ENCODE measurements at places on chromosomes 2 and 18.
A peak's percentile ranks its signal among the peaks of the same experiment; 100 is the strongest.

GRCh38 chr18:60663060-60663989 is 290.8 kb upstream of the MC4R start:
- H3K4me3 ChIP-seq = no peak overlapping the region
- H3K4me1 ChIP-seq = no peaks in the 10 kb centered on the region
- H3K27me3 ChIP-seq = no peaks in the 10 kb centered on the region
- DNase-seq = no peak

- H3K27me3 ChIP-seq = no peaks in the 10 kb centered on the region
- no peak overlapping the region for H3K27ac ChIP-seq
- H3K36me3 ChIP-seq = no peaks in the 10 kb centered on the region
Measured at GRCh38 chr2:241546771-241547498, 11.6 kb upstream of the BOK start.

- no peaks in the 10 kb centered on the region for H3K27me3 ChIP-seq
- no peak for DNase-seq
- no peaks in the 10 kb centered on the region for H3K4me1 ChIP-seq
- H3K27ac ChIP-seq = no peak overlapping the region
- H3K4me3 ChIP-seq = no peak overlapping the region
- no peaks in the 10 kb centered on the region for H3K36me3 ChIP-seq
Measured at GRCh38 chr18:32275221-32275620, 85.4 kb downstream of the MEP1B start.

DNA sequence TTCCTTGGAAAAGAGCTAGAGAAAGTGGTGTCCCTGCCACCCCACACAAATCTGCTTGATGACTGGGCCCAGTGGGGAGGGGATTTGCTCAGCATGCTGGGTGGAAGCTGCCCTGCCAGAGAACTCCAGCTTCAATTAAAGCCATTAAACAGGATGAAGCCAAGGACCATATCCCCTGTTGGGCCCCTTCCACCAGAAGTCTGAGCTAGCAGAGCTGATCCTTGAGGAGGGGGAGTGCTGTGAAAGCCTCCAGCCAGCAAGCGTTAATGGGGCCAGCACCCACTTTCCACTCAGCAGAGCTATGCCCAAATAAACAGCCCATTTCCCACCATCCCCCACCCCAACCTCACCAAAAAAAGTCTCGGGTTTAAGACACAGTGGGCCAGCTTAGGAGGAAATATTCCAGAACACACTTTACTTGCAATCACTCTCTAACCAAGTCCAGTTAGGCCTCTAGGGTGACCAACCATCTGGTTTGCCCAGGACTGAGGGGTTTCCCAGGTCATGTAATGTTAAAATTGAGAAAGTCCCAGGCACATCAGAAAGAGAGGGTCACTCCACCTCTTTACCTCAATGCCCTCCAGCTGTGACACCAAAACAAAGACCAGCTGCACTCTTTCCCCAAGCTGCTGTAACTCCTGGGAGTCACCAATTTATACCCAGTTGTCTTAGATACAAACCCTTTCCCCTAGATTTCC is 132.3 kb downstream of the FOXI3 start:
- H3K27me3 ChIP-seq = no peaks in the 10 kb centered on the region
- no peak overlapping the region for H3K27ac ChIP-seq
- no peaks in the 10 kb centered on the region for H3K4me1 ChIP-seq
- DNase-seq = no peak
- no peak overlapping the region for H3K4me3 ChIP-seq

DNA sequence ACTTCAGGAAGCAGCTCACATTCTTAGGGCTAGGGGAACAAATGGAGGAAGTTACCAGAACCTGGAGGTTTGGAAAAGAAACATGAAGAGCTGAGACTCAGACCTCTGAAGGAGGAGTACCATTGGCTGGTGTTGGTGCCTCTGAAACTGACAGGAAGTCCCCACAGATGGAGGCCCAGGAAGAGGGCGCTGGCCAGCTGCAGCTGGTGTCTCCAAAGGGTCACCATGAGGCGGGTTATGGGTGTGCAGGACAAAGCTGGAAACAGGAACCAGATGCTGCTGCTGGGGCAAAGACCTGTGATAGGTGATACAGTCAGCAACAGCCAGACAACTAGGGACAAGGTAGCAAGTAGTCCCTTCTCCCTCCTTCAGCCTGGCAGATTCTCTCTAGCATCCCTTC is 136.5 kb upstream of the SERPINE2 start:
- no peak overlapping the region for H3K27ac ChIP-seq
- no peaks in the 10 kb centered on the region for H3K36me3 ChIP-seq
- H3K4me3 ChIP-seq = no peak overlapping the region
- H3K4me1 ChIP-seq = no peaks in the 10 kb centered on the region

GRCh38 chr2:32691678-32692077 is 63.8 kb downstream of the TTC27 start:
- H3K4me3 ChIP-seq = no peak overlapping the region
- no peaks in the 10 kb centered on the region for H3K27me3 ChIP-seq
- H3K27ac ChIP-seq = no peak overlapping the region
- H3K36me3 ChIP-seq = peaks cover under 1% of the 10 kb centered on the region

GRCh38 chr2:206572725-206573124 is 69.6 kb upstream of the FAM237A start:
- H3K36me3 ChIP-seq = no peaks in the 10 kb centered on the region
- no peak overlapping the region for H3K4me3 ChIP-seq
- H3K4me1 ChIP-seq = no peaks in the 10 kb centered on the region
- no peaks in the 10 kb centered on the region for H3K27me3 ChIP-seq
- H3K27ac ChIP-seq = no peak overlapping the region

DNA sequence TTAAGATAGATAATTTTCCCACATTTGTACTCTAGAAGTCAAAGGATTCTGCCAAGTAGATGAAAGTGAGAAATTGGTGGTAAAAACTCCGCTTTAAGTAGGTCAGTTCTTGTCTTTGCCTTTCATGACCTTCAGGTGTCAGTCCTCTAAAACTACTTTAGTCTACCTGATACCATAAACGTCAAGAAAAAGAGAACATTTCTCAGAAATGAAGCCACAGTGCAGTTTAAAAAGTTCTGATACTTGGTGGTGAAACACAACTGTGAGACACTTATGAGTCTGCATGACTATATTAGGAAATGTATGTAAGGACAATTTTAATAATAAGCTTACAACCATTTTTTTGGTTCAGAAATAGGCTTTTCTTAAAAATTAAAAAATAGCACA is 583.3 kb downstream of the SATB2 start:
- H3K4me3 ChIP-seq = no peak overlapping the region
- no peak for DNase-seq
- H3K4me1 ChIP-seq = no peaks in the 10 kb centered on the region

- no peak for DNase-seq
- no peaks in the 10 kb centered on the region for H3K4me1 ChIP-seq
- no peak overlapping the region for H3K4me3 ChIP-seq
- H3K27ac ChIP-seq = no peak overlapping the region
Measured at GRCh38 chr2:25632396-25632795, 41.0 kb downstream of the DTNB start.

GRCh38 chr2:39468579-39469451 is 31.7 kb upstream of the MAP4K3 start:
- H3K36me3 ChIP-seq = no peaks in the 10 kb centered on the region
- H3K27ac ChIP-seq = peak overlapping the region; percentile 5
- H3K4me3 ChIP-seq = no peak overlapping the region
- DNase-seq = no peak

- no peaks in the 10 kb centered on the region for H3K36me3 ChIP-seq
- H3K27me3 ChIP-seq = peaks cover 78% of the 10 kb centered on the region
- no peaks in the 10 kb centered on the region for H3K4me1 ChIP-seq
- H3K4me3 ChIP-seq = peak overlapping the region; percentile 36
Measured at GRCh38 chr18:47263430-47264307, 12.2 kb upstream of the SKOR2 start.

GRCh38 chr2:72147303-72147971 is at the start of gene CYP26B1:
Gene CYP26B1 (minus strand): TSS chr2:72147862. CDS start chr2:72147834, 28 bp downstream.
- peaks cover 2% of the 10 kb centered on the region for H3K27me3 ChIP-seq
- peaks cover 58% of the 10 kb centered on the region for H3K4me1 ChIP-seq
- H3K4me3 ChIP-seq = peak within 1 kb of the TSS; percentile 56

DNA sequence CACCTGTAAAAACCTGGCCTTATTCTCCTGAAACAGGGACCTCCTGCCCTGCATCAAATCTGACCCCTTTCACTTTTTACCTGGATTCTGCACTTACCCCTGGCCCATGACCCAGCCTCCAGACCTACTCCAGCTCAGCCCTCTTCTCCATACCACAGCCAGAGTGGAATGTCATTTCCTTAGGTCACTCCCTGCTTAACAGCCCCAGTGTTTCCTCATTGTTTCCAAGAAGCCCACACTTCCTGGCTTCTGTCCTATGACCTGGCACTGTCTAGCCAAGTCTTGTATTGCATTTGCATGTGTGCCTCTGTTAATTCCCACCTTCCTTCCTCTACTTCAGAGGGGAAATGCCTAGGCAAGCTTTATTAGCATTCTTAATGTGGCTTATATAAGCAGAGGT is 51.4 kb upstream of the TRIB2 start:
- no peak overlapping the region for H3K4me3 ChIP-seq
- no peaks in the 10 kb centered on the region for H3K4me1 ChIP-seq
- H3K36me3 ChIP-seq = no peaks in the 10 kb centered on the region
- H3K27ac ChIP-seq = no peak overlapping the region
- H3K27me3 ChIP-seq = no peaks in the 10 kb centered on the region

DNA sequence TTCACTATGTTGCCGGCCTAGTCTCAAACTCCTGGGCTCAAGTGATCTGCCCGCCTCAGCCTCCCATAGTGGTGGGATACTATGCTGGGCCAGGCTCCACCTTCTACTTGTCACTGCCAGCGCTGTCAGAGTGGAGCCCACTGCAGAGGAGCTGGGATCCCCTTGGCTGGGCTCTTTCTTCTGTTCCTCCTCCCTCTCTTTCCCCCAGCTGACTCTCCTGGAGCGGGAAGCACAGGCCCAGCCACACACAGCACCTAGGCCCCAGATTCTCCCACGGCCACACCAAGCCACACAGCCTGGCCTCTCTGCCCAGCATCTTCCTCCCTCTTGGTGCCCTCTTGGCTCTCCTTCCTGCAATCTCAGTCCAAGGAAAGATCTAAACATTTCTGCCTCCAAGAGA is 3.7 kb upstream of the GAREM2 start:
- H3K27me3 ChIP-seq = peaks cover 27% of the 10 kb centered on the region
- no peaks in the 10 kb centered on the region for H3K36me3 ChIP-seq
- H3K4me3 ChIP-seq = no peak overlapping the region
- no peak overlapping the region for H3K27ac ChIP-seq
- peaks cover 10% of the 10 kb centered on the region for H3K4me1 ChIP-seq

- no peaks in the 10 kb centered on the region for H3K36me3 ChIP-seq
- H3K4me3 ChIP-seq = no peak overlapping the region
- peak; percentile 74 for DNase-seq
- no peaks in the 10 kb centered on the region for H3K27me3 ChIP-seq
Measured at GRCh38 chr2:212686285-212686895, 147.8 kb upstream of the ERBB4 start.

- H3K27me3 ChIP-seq = no peaks in the 10 kb centered on the region
- H3K27ac ChIP-seq = no peak overlapping the region
Measured at GRCh38 chr2:42314892-42315468, 46.0 kb downstream of the COX7A2L start.

GRCh38 chr2:15010346-15010745 is 377.8 kb downstream of the LRATD1 start:
- H3K27ac ChIP-seq = no peak overlapping the region
- no peaks in the 10 kb centered on the region for H3K4me1 ChIP-seq
- no peak for DNase-seq
- H3K36me3 ChIP-seq = no peaks in the 10 kb centered on the region
- H3K4me3 ChIP-seq = no peak overlapping the region

- DNase-seq = no peak
- H3K27ac ChIP-seq = no peak overlapping the region
- no peak overlapping the region for H3K4me3 ChIP-seq
- H3K36me3 ChIP-seq = no peaks in the 10 kb centered on the region
- H3K27me3 ChIP-seq = no peaks in the 10 kb centered on the region
Measured at GRCh38 chr2:94994063-94994913, 31.2 kb upstream of the MAL start.

- DNase-seq = no peak
- no peak overlapping the region for H3K4me3 ChIP-seq
- peaks cover 17% of the 10 kb centered on the region for H3K4me1 ChIP-seq
- H3K36me3 ChIP-seq = no peaks in the 10 kb centered on the region
Measured at GRCh38 chr2:43127208-43127940, 99.0 kb downstream of the ZFP36L2 start.

- no peak for DNase-seq
- H3K27ac ChIP-seq = no peak overlapping the region
- H3K4me3 ChIP-seq = no peak overlapping the region
Measured at GRCh38 chr18:75467281-75467795, 39.8 kb upstream of the SMIM21 start.

- H3K27ac ChIP-seq = no peak overlapping the region
- H3K4me1 ChIP-seq = no peaks in the 10 kb centered on the region
- no peak overlapping the region for H3K4me3 ChIP-seq
- H3K36me3 ChIP-seq = no peaks in the 10 kb centered on the region
- H3K27me3 ChIP-seq = no peaks in the 10 kb centered on the region
- no peak for DNase-seq
Measured at GRCh38 chr2:85253890-85254289, 73.9 kb downstream of the TGOLN2 start.

DNA sequence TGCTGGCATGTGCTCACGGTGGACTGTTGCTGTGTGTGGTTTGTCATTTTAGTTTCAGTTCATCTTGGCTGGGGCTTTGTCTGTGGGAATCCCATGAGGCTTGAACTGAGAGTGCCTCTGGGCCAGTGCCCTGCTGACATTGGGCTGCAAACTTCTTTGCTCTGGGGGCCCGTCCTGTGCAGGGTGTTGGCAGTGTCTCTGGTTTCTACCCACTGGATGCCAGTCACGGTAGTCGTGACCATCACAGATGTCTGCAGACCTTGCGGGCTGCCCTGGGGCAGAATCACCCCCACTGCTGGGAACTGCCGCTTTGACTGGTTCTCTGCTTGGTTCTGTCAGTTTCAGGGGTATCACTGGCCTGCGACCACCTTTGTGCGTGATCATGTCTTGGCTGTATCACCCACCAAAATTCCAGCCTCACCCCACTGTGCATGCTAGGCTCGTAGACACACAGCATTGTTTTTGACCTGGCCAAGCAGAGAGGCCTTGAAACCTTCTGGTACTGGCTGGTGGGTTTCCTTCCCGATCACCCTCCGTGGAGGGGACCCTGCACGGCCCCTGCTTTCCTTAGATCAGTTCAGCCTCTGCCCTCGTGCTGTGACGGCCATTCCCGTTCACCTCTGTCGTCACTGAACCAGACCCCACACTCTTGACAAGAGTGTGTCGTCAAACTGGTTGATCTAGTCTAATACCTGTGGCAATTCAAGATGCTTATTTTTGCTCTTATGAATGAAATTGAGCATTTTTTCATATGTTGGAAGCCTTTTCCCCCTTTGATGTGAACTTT is 57.6 kb downstream of the KCNG2 start:
- H3K4me1 ChIP-seq = peaks cover 19% of the 10 kb centered on the region
- no peaks in the 10 kb centered on the region for H3K36me3 ChIP-seq
- no peak overlapping the region for H3K4me3 ChIP-seq
- no peak overlapping the region for H3K27ac ChIP-seq
- no peaks in the 10 kb centered on the region for H3K27me3 ChIP-seq
- DNase-seq = no peak

DNA sequence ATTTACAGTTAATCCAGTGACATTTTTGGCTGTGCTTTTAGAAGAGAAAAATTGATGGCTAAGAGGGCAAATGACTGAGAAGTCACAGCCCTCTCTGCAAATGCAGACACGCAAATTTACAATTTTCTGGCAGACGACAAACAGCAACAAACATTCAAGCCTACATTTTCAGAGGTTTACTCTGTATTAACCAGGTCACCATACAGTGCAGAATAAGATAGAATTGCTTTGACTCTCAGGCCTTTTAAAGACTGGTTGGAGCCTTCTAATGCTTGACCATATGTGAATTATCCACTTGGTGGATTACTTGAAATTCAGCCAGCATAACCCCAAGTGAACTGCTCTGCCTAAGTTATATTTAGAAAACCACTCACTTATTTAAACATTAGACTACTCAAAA is 280.9 kb upstream of the STON1 start:
- no peak overlapping the region for H3K27ac ChIP-seq
- H3K36me3 ChIP-seq = no peaks in the 10 kb centered on the region
- H3K4me3 ChIP-seq = no peak overlapping the region
- DNase-seq = no peak
- H3K4me1 ChIP-seq = peaks cover 22% of the 10 kb centered on the region
- H3K27me3 ChIP-seq = no peaks in the 10 kb centered on the region
